GM04503 (cell line): ENCODE measurements at places on chromosomes 3 and 15.
A peak's percentile ranks its signal among the peaks of the same experiment; 100 is the strongest.

DNA sequence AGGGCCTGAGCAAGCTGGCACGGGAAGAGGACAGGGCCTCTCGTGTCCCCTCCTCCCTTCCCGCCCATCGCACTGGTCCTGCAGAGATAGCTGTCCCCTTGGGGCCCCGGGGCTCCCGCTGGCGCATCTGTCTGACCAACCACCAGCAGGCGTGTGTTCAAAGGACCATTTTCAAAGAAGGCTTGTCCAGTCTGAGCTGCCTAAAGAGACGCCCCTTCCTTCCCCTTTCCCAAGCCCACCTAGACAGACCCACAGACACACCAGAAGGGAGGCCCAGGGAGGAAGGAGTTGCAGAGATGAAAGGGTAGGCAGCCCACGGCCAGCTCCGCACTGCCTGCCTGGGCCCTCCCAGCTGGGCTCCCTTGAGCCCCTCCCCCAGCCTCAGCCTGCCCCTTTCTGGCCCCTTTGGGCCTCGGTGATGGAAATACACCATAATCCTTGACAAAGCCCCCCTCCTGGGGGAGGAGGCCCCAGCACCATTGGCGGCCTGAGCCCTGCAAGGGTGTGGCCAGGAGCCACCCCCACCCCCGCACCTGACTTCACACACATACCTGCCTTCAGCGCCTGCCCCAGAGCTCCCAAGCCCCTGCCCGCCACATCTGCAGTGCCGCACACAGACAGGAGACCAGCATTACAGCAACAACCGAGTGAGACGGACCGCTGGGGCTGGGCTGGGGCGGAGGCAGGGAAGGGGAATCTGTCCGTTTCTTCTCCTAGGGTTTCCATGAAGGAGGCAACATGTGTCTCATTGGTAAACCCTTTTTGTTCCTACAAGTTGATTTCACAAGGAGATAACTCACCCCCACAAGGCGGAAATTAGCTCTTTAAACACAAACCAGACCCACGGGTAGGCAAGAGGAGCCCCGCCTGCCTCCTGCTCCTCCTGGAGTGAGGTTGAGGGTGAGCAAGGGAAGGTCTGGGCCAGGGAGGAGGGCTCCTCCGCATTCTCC, at the start of gene STRA6:
TSS of gene STRA6 (minus strand) at position 336 of the 950 bp plus-strand sequence. CDS start 520 bp downstream, outside the sequence.
- no peak for DNase-seq

GRCh38 chr3:48364840-48365239, 7.2 kb upstream of the FBXW12 start:
- no peak for DNase-seq

DNA sequence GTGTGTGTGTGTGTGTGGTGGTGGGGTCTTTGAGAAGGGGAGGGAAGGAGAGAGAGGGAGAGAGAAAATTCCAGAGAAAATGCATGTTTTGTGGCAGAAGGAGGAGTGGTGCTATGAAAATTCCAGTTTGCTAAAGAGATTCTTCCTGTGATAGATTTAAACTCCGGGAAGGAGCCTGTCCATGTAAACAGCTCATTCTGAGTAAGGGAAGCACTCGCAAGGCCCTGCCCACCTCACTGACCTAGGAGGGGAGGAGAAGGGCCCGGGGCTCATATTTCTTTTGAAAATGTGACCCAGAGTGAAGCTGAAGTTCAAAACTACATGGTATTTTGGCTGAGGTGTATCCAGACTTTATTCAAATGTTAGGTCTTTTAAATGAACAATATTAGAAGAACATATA, 41.3 kb downstream of the ADAMTSL3 start:
- no peak for DNase-seq

- no peak for DNase-seq
These were observed 18.4 kb upstream of the ZBTB47 start for GRCh38 chr3:42635111-42635510.

DNA sequence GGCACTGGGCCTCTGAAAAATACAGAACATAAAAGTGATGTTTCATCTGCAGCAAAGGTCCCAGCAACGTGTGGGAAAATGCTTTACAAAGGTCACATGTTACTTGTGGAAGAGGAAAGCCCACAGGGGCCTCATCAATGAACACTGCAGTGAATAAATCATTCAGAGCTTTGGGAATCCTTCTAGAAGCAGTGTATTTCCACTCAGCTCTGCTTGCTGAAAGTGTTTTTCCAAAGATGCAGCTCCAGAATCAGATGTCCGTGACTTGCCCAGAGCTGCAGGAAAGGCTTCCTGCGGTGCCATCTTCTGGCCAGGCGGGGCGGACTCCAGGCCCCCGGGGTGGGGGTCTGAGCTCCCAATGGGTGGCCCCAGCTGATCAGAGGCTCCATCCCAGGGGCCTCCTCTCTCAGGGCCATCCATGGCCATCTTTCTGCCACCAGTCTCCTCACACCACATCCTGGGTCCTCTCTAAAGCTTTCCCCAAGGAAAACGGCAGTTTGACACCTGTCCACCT, 81.5 kb downstream of the C3orf70 start:
- no peak for DNase-seq

- DNase-seq = peak; percentile 58
These were observed 220.9 kb upstream of the NANOGP8 start for GRCh38 chr15:35305946-35306345.

DNA sequence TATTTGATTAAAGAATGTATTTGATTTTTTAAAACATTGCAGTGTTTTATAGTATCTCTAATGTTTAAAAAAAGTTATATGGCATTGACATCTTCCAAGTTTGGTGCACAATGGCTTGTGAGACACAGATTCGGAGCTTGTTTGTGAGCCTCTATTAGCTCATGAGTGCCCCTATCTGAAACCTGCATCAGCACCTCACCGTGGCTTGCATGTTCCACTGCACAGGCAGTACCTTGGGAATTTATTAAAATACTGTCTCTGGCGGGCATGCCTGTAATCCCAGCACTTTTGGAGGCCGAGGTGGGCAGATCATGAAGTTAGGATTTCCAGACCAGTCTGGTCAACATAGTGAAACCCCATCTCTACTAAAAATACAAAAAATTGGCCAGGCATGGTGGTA, 6.8 kb upstream of the RTP2 start:
- no peak for DNase-seq

DNA sequence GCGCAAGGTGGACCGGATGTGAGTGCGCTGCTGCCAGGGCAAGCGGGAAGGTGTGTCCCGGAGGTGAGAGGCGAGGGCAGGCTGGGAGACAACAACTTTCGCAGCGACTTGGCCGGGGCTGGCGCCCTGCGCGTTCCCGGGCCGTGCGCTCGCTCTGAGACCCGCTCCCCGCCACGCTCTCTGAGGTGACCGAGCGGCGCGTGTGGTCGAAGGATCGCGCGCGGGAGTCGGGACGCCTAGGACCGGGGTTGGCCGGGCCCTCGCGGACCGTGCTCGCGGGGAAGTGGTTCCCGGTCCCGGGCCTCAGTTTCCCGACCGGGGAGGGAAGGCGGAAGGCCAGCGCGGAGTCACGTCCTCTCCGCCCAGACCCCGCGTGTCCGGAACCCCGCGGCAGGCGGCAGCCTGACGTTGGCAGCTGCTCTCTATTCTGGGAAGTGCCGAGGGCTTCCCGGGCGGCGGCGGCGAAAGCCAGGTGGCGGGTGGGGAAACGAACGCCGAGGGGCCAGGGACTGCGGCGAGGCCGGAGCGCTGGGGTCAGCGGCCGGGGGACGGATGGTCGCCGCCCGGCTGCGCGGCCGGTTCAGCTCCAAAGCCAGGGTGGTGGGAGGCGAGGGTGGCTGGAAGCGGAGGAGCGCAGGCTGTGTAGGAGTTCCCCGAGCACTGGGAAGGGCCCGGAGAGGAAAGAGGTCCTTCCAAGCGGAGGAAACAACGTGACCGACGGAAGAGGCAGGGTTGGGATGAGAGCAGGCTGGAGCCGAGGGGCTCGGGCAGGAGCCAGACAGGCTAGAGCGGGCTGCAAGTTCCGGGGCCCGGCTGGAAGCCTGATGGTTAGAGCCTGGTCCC, 1.0 kb upstream of the IGF2BP2 start:
- DNase-seq = no peak
